ENCODE measurements at places on chromosomes 2 and 18.
A peak's percentile ranks its signal among the peaks of the same experiment; 100 is the strongest.

GRCh38 chr2:134943540-134943939 lies 24.9 kb downstream of the CCNT2 start:
- DNase-seq = no peak

DNA sequence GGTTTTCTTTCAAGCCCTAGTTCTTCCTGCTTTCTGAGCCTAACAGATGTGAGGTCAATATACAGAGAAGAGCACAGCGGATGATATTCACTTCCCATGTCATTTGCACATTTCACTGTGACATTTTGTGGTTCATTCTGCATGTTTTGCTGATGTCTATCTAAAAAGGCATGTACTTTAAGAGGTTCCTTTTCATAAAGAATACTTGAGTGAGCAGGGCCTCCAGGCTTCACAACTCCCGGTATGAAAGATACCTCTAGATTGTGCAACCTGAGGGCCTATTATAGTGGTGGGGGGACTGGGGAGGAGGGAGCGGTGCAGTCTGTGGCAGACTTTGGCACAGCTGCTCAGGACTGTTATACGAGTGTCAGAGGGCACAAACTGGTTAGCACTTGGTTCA lies 54.6 kb downstream of the CPO start:
- no peak for DNase-seq

DNA sequence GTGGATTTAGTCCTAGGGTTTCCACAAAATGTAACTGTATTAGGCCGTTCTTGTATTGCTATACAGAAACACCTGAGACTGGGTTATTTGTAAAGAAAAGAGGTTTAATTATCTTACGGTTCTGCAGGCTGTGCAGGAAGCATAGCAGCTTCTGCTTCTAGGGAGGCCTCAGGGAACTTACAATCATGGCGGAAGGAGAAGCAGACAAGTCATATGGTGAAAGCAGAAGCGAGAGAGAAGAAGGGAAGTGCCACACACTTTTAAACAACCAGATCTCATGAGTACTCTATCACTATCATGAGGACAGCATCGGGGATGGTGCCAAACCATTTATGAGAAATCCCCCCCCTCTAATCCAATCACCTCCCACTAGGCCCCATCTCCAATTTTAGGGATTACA lies 9.5 kb upstream of the CCDC68 start:
- no peak for DNase-seq

GRCh38 chr2:15355386-15355785 lies 205.7 kb downstream of the NBAS start:
- no peak for DNase-seq

DNA sequence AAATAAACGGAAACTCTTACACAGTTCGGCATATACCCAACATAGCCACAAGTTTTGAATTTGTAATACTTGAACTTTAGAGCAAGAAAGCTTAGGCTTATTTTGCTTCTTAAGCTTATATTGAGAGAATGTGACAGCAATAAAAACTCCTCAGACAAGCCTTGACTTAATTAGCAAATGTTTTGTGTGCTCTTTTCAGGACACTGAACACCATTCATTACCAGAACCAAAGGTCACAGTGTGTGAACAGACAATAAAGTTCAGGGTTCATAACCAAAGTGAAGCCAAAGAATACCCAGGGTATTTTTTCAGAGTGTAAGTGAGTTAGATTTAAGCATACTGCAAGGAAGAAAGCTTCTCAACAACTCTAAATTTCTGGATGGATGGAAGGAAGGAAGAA lies 605.8 kb downstream of the METTL4 start:
- DNase-seq = no peak

- no peak for DNase-seq
These were observed 102.3 kb downstream of the OSR1 start for GRCh38 chr2:19256121-19256601.

DNA sequence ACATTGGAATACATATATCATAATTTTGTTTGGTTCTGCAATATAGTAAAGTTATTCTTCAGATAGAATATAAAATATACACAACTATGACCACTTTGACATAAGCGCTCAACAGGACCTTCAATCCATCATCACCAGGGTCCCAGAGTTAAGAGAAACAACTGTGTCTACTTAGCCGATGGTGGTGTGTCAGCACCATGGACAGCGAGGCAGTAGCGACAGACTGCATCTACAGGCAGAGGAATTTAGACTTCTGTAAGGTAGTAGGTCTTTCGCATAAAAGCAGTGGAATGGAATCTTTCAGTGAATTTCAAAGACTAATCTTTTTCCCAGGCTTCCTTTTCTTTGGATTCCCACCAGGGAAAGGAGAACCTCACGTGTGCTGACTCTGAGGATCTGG lies 20.5 kb upstream of the LRPPRC start:
- no peak for DNase-seq

DNA sequence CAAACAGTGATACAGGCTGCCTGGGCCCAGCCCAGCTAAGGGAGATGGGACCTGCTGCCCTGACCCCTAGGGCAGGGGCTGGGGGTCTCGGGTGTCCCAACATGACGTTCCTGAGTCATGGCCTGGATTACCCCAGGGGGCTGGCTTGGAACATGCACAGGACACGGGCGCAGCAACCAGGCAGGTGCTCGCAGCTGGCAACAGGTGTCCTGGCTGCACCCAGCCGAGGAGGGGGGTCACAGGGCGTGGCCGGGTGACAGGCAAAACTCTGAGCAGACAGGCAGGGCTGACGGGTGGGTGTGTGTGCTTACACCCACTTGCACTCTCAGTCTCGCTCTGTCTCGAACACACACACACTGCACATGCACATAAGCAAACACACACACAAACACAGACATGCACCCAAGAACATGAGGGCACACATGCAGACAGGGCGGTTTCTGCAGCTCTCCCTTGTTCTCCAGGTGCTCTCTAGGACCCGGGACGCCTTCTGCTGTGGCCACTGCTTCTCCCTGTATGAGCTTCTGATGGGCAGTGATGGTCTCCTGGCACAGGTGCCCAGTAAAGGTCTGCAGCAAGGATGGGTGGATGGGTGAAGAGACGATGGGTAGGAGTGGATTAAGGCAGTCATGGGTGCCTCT lies 33.7 kb upstream of the TAF1B start:
- peak; percentile 51 for DNase-seq

- DNase-seq = no peak
These were observed 38.9 kb upstream of the ATIC start for GRCh38 chr2:215272918-215273317.

GRCh38 chr2:224611938-224612337 lies 26.8 kb upstream of the CUL3 start:
- peak; percentile 0 for DNase-seq

DNA sequence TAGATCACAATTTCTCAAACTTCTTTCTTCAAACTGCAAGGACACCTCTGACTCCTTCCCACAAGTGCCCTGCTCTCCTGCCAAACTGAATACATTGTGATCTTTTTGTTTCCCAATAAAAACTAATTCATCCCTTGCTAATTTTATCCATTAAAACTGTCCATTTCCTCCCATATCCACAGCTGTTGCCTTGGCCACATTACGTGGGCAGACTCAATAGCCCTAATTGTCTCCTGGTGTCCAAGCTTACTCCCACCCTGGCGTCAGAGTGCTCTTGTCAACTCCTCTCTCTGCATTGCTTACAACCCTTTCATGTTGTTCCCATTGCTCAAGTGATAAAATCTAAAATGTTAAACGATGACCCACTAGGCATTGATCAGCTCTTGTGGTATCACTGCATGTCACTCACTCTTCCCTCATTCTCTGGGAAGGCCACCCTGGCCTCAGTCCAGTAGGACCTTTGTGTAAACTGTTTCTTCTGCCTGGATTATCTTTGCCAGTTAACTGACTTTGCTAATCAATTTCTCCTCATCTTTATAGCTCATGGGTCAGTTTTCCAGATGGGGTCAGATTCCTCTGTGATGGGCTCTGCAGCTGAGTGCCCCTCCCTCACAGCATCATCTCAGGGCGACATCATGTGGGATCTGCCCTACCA lies 525.0 kb downstream of the SLC4A3 start:
- DNase-seq = no peak

- DNase-seq = no peak
These were observed 270.6 kb downstream of the BCL11A start for GRCh38 chr2:60282886-60283285.
